ENCODE measurements at places on chromosomes 4 and X.
A peak's percentile ranks its signal among the peaks of the same experiment; 100 is the strongest.

- no peaks in the 10 kb centered on the region for H3K4me1 ChIP-seq
- H3K27me3 ChIP-seq = peaks cover 18% of the 10 kb centered on the region
- H3K4me3 ChIP-seq = no peak overlapping the region
Measured at GRCh38 chrX:79515529-79515928, 148.4 kb upstream of the ITM2A start.

DNA sequence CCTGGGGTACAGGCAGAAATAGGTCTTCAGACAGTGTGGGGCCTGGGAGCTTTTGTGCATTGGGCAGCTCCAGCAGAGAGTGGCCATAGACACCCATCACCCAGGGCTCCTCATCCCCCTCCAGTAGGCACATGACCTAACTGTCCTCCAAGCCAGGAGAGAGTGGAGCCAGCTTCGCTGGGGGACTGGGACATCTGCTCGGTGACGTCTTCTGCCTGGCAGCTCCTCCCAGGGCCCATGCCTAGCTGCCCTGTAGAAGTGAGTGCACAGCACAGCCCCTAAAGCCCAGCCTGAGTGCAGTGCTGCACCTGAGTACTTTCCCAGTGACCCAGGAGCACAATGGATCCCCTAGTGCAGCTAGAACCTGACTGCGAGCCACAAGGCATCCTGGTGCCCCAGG, 279.7 kb upstream of the SLC7A11 start:
- no peak overlapping the region for H3K27ac ChIP-seq
- no peak for DNase-seq
- no peaks in the 10 kb centered on the region for H3K36me3 ChIP-seq

DNA sequence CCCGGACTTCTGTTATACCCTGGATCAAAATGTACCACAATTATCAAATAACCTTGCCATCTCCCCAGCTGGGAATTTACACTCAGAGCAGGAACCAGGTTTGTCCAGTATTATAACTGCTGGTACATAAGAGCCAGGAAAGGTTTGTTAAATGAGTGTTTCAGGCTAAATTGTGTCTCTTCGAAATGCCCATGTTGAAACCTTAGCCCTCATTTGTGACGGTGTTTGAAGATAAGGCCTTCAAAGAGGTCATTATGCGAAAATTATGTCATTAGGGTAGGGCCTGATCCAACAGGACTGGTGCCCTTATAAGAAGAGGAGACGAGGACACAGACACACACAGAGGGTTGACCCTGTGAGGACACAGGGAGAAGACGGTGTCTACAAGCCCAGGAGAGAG, 73.5 kb upstream of the DHRSX start:
- peaks cover 18% of the 10 kb centered on the region for H3K27me3 ChIP-seq
- DNase-seq = no peak
- no peaks in the 10 kb centered on the region for H3K36me3 ChIP-seq
- H3K4me1 ChIP-seq = no peaks in the 10 kb centered on the region
- H3K27ac ChIP-seq = no peak overlapping the region
- H3K4me3 ChIP-seq = no peak overlapping the region

DNA sequence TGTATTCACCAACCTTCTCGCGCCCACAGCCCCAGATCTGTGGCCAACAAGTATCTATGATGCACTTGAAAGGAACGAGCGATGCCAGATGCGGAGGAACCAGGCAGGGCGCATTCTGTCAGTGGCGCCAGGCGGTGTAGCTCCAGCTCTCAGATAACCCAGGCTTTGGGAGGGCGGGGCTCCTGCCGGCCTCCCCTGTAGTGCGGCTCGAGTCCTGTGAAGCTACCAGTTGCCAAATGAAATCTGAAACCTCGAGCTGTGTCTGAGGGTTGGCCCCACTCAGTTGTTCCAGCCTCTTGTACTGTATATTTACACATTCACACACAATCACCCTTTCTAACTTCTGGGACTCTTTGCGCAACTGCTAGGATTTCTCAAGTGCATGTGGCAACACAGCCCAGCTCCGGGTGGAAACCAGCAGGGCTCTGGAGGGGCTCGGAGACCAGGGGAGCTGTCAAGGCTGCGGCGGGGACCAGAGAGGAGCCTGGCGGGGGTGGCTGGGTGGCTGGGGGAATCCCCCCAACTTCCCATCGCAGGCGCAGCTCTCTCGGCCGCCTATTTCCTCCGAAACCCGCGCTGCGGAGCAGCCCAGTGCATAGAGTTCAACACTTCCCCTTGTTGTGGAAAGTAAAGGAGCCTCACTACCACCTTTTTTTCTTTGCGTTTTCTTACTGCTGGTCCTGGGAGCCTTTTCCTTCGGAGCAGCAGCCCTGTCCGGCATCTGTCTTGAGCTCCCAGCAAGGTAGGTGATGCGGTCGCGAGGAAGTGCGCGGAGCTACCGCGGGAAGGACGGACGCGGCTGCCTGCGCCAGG, at the start of gene ARHGAP24:
Gene ARHGAP24 (plus strand): TSS at position 333 of the 813 bp plus-strand sequence.
- peaks cover 2% of the 10 kb centered on the region for H3K36me3 ChIP-seq
- DNase-seq = no peak
- no peaks in the 10 kb centered on the region for H3K27me3 ChIP-seq
- H3K4me1 ChIP-seq = no peaks in the 10 kb centered on the region

GRCh38 chr4:19927381-19927780, 324.3 kb upstream of the SLIT2 start:
- no peak overlapping the region for H3K4me3 ChIP-seq
- no peaks in the 10 kb centered on the region for H3K27me3 ChIP-seq
- H3K27ac ChIP-seq = no peak overlapping the region
- no peak for DNase-seq
- no peaks in the 10 kb centered on the region for H3K4me1 ChIP-seq

DNA sequence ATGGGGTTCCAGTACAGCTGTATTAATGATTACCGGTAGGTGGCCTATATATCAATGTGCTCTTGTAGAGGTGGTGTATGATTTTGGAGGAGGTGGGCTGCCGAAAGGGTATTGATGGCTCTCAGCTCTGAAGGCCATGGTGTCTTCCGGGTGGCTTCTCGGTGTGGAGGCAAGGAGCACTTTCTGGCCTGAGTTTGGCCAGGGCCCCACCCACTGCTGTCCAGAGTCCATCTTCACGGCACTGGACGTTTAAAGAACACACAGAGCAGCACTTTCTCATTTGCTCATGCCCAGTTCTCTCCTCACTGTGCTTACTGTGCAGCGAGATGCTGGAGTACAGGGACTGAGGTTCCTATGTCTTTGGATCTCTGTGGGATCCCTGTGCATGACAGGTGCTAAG, 16.1 kb downstream of the BST1 start:
- peaks cover 9% of the 10 kb centered on the region for H3K27me3 ChIP-seq
- no peak overlapping the region for H3K4me3 ChIP-seq
- no peak overlapping the region for H3K27ac ChIP-seq
- no peak for DNase-seq
- H3K36me3 ChIP-seq = no peaks in the 10 kb centered on the region

DNA sequence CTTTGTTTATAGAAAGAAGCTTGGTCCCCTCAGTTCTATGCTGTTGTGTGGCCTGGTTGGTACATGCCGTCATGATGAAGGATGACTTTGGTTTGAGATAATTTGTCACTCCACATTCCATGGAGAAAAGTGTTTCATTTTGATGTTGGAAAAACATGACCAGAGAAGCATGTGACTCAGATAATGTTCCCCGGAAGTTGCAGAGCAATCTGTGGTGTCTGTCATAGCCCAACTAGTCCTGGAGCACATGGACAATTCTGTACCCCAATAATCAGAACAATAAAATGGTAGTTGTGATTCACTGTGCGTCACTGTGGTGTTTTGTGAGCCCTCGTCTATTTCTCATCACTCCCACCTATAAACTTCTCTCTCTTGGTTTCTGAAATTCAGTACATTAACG, 85.1 kb downstream of the PDK3 start:
- no peak overlapping the region for H3K27ac ChIP-seq
- no peak overlapping the region for H3K4me3 ChIP-seq
- H3K27me3 ChIP-seq = no peaks in the 10 kb centered on the region

GRCh38 chr4:154529728-154530519, 20.3 kb downstream of the PLRG1 start:
- H3K4me3 ChIP-seq = no peak overlapping the region
- no peaks in the 10 kb centered on the region for H3K4me1 ChIP-seq
- peaks cover 27% of the 10 kb centered on the region for H3K27me3 ChIP-seq
- H3K27ac ChIP-seq = no peak overlapping the region
- no peaks in the 10 kb centered on the region for H3K36me3 ChIP-seq

- no peak for DNase-seq
- H3K4me3 ChIP-seq = no peak overlapping the region
- H3K4me1 ChIP-seq = no peaks in the 10 kb centered on the region
- H3K27me3 ChIP-seq = no peaks in the 10 kb centered on the region
Measured at GRCh38 chrX:46698691-46699090, 60.2 kb downstream of the SLC9A7 start.

- peaks cover 17% of the 10 kb centered on the region for H3K36me3 ChIP-seq
- peaks cover 10% of the 10 kb centered on the region for H3K4me1 ChIP-seq
- no peak overlapping the region for H3K4me3 ChIP-seq
- DNase-seq = no peak
- H3K27ac ChIP-seq = peak overlapping the region; percentile 99
Measured at GRCh38 chr4:122731676-122732075, 828 bp upstream of the BBS12 start.

DNA sequence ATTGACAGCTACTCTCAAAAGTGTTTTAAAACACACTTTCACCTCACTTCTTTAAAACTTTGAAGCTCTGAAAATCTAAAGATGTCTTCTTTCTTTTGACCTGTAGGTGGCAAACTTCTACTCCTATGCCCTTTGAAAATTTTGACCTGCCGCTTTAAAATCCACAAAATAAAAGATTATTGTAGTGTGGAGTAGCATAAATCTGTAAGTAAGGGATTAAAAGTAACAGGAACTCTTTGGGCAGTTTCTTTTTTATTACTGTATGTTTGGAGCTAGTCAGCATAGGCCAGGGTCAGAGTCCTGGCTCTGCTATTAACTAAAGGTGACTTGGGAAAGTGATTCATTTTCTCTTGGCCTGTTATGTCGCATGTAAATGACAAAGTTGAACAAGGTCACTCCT, 25.5 kb downstream of the BBS12 start:
- no peaks in the 10 kb centered on the region for H3K36me3 ChIP-seq
- peaks cover 18% of the 10 kb centered on the region for H3K4me1 ChIP-seq
- H3K27me3 ChIP-seq = peaks cover 31% of the 10 kb centered on the region
- H3K27ac ChIP-seq = no peak overlapping the region

- peaks cover 24% of the 10 kb centered on the region for H3K27me3 ChIP-seq
- no peak overlapping the region for H3K27ac ChIP-seq
- no peak for DNase-seq
- no peaks in the 10 kb centered on the region for H3K4me1 ChIP-seq
- no peak overlapping the region for H3K4me3 ChIP-seq
- H3K36me3 ChIP-seq = no peaks in the 10 kb centered on the region
Measured at GRCh38 chr4:159048166-159048886, 54.6 kb upstream of the RAPGEF2 start.

DNA sequence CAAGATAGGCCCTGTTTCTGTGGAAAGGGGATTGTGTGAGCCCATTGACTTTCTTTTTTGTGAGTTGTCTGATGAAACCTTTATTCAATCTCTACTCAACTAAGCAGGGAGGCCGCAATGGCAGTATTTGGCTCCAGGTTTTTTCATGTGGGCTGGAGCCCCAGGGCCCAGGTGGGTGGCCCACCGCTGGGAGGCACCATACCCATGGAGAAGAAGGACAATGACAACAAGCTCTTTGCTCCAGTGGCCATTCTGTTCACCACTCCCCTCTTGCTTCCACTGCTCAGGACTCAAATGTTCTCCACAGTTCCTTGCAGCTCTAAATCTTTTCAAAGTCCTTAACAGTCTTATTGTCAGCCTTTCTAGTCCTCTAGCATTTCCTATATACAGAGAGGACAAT, 54.1 kb downstream of the HOPX start:
- no peak overlapping the region for H3K27ac ChIP-seq
- no peaks in the 10 kb centered on the region for H3K4me1 ChIP-seq
- no peaks in the 10 kb centered on the region for H3K27me3 ChIP-seq
- H3K36me3 ChIP-seq = no peaks in the 10 kb centered on the region
- H3K4me3 ChIP-seq = no peak overlapping the region

DNA sequence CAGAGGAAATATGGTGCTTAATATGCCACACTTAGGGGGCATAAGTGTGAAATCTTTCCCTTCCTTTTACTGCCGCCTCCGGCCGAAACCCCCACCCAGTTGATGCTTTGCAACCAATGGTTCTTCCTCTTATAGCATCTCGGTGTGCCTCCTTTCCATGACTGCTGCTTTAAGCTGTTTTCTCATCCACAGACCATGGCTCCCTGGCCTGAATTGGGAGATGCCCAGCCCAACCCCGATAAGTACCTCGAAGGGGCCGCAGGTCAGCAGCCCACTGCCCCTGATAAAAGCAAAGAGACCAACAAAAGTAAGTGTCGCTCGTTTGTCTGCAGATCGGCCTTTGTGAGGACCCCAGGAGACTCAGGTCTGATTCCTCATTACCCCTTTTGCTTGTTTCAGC, 6.7 kb downstream of the SLC34A2 start:
- H3K4me1 ChIP-seq = peaks cover 18% of the 10 kb centered on the region
- no peak for DNase-seq
- H3K27ac ChIP-seq = no peak overlapping the region
- peaks cover 9% of the 10 kb centered on the region for H3K27me3 ChIP-seq
- H3K4me3 ChIP-seq = no peak overlapping the region
- H3K36me3 ChIP-seq = peaks cover 2% of the 10 kb centered on the region

GRCh38 chrX:9503261-9503660, 38.4 kb downstream of the TBL1X start:
- peaks cover 12% of the 10 kb centered on the region for H3K4me1 ChIP-seq
- DNase-seq = no peak
- H3K27ac ChIP-seq = no peak overlapping the region
- peaks cover 8% of the 10 kb centered on the region for H3K36me3 ChIP-seq
